ENCODE measurements at places on chromosomes 2 and 18.
A peak's percentile ranks its signal among the peaks of the same experiment; 100 is the strongest.

- DNase-seq: no peak
These were observed 50.3 kb upstream of the NAB1 start for GRCh38 chr2:190598621-190599020.

DNA sequence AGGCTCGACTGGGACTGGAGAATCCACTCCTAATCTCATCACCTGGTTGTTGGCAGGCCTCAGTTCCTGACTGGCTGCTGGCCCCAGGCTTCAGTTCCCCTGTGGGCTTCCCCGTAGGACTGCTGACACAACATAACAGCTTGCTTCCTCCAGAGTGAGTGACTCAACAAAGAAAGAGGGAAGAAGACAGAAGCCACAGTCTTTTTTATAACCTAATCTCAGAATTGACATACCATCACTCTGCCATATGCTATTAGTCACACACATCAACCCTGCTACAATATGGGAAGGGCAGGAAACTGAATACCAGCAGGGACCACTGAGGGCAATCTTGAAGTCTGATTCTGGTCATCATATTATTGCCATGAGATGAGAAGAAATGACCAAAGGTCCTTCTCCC, 76.8 kb upstream of the SLC14A2 start:
- no peak for DNase-seq

DNA sequence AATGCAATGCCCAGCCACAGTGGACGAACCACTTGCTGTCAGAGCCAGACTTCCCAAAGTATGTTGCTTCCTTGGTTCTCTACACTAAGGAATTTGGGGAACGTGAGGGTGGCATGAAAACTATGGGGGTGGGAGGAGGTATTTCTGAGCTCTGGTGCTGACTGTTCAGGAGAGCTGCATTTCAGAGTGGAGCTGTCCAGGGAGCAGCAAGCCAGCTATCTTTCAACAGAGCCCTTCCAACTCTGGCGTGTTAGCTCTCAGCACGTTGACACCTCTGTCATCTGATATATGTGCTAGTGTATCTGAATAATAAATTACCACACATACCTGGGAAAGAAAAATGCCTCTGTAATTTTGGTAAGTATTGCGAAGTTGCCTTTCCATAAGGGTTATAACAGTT, 66.1 kb downstream of the SAP130 start:
- DNase-seq: no peak

DNA sequence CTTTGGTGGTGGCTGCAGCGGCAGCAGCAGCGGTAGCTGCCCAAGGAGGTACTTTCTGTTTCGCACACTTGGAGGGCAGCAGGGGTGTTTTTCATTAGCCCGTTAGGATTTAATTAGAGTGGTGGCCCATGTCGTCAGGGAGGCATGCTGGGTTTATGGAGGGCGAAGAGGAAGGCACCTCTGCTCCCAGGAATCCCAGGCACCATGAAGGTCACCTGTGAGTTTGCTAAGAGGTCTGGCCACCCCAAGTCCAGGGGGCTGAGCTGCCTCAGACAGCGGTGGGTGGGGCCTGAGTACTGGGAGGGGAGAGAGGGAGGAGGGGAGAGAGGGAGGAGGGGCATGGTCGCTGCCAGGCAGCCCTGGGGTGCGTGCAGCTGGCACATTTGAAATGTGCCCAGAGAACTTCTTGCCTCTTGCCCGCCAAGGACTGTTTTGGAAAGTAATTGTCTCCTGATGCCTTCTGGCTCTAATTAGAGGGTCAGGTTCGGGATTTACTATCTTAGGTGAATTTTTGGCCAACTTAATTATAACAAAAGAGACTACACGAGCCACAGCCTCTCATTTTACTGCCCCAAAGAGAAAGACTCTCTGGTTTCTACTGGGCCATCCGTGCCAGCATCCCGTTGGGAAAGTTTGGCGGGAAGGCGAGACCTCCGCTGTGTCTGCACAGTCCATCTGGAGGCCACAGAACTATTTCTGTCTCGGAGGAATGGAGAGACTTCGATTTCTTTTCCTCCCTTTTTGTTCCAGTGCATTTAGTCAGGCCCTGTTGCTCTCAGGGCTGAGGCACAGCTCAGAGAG, 62.0 kb downstream of the GLI2 start:
- DNase-seq: no peak

DNA sequence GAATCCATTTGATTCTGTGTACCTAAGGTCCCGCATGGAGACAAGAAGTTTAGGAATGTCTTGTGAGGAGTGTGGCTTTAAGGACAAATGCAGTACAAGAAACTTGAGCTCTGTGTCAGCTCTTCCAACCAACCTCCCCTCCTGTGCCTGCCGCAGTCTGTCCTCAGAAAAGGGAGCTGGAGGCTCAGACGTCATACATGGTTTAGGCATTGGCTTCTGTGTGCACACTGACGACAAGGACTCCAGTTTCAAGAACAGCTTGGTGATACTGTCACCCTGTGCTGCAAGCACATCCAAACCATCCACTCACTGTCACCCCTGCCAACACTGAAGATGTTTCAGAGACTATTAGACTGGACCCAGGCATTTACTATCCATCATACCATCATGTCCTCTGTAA, 470.4 kb downstream of the IRS1 start:
- DNase-seq: no peak

- DNase-seq: no peak
These were observed 274.6 kb upstream of the CCDC68 start for GRCh38 chr18:55233857-55234256.

DNA sequence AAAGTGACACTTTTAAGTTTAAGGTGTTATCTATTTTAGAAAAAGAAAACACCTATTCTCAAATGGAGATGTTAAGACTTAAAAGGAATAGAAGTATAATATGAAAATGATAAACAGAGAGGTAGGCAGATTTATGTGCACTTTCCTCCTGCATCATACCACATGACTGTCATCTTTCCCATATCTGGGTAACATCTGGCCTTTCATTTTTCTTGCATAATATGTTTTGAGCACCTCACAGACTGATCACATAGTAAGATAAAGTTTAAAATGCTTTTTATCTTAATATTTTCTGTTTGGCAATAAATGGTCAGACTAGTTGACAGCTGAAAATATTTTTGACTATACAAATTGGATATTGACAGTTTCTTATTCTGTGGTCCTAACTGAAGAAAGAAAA, 1852.1 kb upstream of the PIK3C3 start:
- no peak for DNase-seq

DNA sequence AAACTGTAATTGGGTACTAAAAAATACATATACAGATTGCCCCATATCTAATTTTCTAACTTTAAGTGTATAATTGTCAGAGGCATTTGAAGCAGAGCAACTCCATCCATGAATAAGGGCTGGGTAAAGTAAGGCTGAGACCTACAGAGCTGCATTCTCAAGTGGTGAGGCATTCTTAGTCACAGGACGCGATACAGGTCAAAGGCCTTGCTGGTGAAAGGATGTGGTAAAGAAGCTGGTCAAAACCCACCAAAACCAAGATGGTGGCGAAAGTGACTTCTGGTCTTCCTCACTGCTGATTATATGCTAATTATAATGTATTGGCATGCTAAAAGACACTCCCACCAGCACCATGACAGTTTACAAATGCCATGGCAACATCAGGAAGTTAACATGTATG, 50.0 kb downstream of the SLC8A1 start:
- no peak for DNase-seq

- no peak for DNase-seq
These were observed 42.0 kb downstream of the ANO7 start for GRCh38 chr2:241230435-241230834.

- peak; percentile 19 for DNase-seq
These were observed 24.9 kb downstream of the ACAA2 start for GRCh38 chr18:49788327-49788898.

DNA sequence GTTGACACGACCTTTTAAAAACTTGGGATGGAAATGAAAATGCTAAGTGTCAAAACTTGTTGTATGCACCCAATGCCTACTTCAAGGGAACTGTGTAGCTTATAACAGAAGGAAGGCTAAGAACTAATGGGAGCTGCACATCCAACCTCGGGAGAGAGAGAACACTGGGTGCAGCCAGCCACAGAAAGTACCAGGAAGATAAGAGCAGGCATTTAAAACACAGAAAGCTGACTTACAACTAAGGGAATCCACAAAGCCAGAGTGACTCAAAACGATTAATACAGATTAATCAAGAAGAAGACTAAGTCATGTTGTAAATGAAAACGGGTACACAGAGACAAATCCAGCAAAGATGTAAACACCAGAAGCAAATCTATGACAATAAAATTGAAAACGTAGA, 113.4 kb downstream of the HDAC4 start:
- DNase-seq: no peak

- DNase-seq: no peak
These were observed 21.4 kb downstream of the POLE4 start for GRCh38 chr2:74979844-74980243.

DNA sequence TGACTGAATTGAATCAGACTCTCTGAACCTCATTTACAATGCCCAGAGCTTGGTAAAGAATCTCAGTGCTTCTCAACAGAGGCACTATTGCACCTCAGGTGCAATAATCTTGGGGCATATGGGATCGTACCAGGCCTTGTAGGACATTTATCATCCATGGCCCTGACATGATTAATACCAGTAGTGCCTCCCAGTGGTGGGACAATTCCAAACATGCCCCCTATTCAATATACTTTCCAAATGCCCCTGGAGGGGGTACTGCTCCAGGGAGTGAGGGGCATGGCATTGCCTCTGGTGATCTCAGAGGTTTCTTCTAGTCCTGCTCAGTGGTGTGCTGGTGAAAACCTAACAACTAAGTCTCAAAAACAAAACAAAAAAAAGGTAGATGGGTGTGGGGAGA, 174.9 kb upstream of the SMAD2 start:
- DNase-seq: no peak

- peak; percentile 31 for DNase-seq
These were observed 189.6 kb upstream of the SIX3 start for GRCh38 chr2:44751754-44752479.

Measured in erythroblast (primary cell).